ENCODE measurements at places on chromosomes 1 and 21.

DNA sequence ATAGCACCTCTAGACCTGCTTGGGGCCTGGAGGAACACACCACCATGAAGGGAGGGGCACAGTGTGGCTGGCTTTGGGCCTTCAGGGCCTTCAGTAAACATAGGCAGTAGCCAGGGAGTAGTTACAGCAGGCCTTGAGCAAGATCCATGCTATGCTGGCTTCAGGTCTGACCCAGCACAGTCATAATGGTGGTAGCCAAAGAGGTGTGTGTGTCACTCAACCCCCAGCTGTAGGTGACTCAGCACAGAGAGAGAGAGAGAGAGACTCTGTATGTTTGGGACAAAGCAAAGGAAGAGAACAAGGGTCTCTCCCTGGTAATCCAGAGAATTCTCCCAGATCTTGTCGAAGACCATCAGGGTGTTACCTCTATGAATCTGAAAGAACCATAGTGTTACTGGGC is 250.5 kb upstream of the PKN2 start:
- DNase-seq = no peak

GRCh38 chr1:178172939-178173338 is 79.0 kb downstream of the RASAL2 start:
- no peak for DNase-seq

DNA sequence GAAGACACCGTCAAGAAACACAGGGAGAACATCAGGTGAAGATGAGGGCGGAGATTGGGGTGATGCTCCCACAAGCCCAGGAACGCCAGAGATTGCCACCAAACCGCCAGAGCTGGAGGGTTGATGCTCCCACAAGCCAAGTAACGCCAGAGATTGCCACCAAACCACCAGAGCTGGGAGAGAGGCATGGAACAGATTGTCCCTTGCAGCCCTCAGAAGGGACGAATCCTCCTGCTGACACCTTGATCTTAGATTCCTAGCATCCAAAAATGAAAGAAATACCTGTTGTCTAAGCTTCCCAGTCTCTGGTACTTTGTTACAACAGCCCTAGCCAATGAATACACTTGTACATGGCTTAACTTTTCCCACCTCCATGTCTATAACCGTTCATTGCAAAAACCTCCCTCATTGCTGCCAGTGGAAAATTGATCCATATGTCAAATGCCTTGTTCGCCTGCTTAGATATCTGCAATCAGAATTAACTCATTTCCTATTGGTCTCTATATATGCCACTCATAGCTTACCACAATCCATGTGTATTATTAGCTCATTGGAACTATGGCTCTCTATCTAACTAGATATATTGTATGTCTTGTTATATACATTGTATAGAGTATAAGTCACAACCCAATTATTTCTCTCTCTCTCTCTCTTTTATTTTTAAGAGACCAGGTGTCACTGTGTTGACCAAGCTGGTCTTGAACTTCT is 127.4 kb downstream of the ADSS2 start:
- no peak for DNase-seq

GRCh38 chr1:24294716-24295371 is 24.3 kb upstream of the GRHL3 start:
- no peak for DNase-seq

DNA sequence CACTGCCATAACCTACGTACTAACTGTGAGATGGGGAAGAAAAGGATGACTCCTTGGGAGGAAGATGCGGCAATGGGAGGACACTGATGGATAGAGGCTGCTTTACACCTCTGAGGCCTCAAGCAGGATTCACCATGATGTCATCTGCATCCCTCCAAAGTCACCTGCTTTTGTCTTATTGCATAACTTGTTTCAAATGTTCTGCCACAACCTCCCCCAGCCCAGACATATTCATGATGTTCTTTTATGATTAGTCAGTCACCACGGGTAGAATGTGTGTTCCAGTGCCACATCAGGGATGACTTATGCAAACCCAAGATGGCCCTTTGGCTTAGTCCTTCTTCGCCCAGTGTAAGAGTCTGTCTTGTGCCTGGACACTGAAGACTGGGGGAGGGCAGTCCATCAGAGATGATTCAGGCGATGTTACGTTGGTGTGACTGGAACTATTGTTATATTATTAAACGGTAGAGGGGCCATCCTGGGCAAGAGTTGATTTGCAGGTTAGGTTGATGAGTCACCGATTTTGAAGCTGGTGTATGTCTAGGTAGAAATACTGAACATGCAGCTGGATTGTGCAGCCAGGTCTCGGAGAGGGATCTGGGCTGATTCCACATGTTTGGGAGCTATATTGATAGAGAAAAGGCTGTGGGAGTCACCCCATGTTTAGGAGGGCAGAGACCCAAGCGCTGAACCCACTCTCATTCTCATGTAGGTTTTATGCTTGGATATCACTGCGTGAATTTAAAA is 32.6 kb downstream of the RYR2 start:
- no peak for DNase-seq

GRCh38 chr1:167947733-167948132 is 10.9 kb upstream of the MPC2 start:
- DNase-seq = no peak

- DNase-seq = no peak
Observed at GRCh38 chr1:3076363-3076740, 7.3 kb downstream of the PRDM16 start.
